ENCODE measurements at places on chromosomes 4 and X.

- no peak for DNase-seq
These were observed 237.4 kb downstream of the SPANXN1 start for GRCh38 chrX:145484740-145485139.

DNA sequence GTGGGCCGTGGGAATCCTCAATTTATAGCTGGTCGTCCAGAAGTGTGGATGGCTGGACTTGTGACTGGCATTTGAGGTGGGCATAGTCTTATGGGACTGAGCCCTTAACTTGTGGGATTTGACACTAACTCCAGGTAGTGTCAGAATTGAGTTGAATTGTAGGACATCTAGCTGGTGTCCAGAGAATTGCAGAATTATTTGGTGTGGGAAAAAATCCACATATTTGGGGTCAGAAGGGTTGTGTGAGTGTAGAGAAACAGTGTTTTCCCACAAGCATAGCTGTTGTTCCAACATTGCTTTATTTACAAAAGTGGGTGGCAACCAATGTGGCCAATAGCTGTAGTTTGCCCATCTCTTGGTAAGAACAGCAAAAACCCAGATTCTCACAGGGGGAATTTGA is 91.3 kb downstream of the MOSPD2 start:
- no peak for DNase-seq

- no peak for DNase-seq
These were observed 79.6 kb downstream of the COMMD8 start for GRCh38 chr4:47383829-47384427.

DNA sequence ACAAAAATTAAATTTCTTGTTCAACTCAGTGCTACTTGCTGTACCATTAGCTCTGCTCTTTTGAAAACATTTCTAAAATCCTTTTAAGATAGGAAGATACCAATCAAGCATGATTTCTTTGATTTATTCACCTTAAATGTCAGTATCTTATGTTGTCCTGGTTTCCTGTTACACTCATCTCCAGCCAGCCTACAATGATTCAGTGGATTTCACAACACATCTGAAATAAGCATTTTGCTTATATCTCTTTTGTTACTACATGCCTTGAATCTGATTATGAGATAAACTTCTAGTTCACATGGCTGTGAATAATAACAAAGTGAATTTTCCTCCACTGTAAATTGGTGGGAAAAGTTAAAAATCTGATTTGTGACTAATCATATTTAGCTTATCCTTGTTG is 112.5 kb upstream of the BMP3 start:
- no peak for DNase-seq

DNA sequence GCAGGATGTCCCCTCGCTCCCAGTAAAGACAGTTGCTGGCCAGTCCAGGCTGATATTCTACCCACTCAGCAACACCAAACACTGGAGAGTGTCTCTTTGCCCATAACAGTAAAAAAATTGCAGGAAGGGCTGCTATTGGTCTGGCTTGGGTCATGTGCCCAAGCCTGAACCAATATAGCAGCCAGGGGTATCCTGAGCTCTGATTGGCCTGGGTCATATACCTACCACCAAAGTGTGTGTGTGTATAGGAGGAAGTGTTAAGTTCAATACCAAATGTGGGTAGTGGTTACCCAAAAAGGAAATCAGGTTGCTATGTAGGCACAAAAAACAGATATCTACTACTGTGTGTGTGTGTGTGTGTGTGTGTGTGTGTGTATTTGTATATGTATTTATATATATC is 373.2 kb downstream of the BCOR start:
- no peak for DNase-seq

DNA sequence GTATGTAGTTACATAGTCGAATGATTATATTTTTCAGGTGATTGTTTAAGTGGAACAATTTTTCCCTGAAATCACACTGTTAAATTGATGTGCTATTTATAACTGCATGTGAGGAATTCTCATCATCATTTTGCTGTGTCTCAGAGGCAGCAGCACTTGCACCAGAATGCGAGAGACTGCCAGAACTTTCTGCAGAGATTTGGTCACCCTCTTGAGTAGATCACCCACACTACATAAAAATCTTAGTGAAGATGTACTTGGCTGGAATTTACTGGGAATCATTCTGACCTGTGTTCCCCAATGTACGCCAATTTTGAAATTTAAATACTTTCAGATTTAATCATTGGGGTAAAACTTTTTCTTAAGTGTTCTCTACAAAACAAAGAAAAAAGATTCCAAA is 5.4 kb downstream of the UGT2B4 start:
- no peak for DNase-seq

DNA sequence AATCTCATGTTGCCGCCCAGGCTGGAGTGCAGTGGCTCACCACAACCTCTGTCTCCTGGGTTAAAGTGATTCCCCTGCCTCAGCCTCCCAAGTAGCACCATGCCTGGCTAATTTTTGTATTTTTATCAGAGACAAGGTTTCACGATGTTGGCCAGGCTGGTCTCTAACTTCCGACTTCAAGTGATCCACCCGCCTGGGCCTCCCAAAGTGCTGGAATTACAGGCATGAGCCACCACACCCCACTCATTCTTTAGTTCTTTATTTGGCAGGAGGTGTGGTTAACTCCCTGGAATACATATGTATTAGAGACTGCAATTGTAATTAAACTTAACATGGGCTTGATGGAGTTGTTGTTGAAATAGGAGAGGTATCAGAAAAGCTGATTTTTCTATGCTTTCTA is 1396.9 kb upstream of the IGFBP7 start:
- no peak for DNase-seq

- no peak for DNase-seq
These were observed 159.9 kb downstream of the AASDH start for GRCh38 chr4:56227301-56227835.

- DNase-seq, result no peak
These were observed 34.5 kb upstream of the FAAH2 start for GRCh38 chrX:57251965-57252364.

DNA sequence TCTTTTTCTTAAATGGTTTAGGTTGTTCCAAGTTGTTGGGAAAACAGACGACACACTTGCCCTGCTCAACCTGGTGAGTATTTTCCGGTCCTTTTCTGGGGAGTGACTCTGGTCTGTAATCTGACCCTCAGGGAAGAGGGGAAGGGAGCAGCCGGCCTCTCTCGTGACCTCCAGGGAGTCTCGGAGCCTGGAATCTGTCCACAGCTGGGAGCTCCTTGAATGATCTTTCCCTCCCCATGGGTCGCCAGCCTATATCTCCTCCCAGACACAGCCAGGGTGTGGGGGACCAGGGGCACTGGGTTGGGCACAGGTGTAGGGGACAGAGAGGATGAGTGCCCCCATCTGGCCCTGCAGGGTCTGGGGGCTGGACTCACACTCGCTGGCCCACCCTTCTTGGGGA is 18.9 kb downstream of the TMEM175 start:
- no peak for DNase-seq

- no peak for DNase-seq
These were observed 58.1 kb downstream of the SLC10A6 start for GRCh38 chr4:86791126-86791525.

DNA sequence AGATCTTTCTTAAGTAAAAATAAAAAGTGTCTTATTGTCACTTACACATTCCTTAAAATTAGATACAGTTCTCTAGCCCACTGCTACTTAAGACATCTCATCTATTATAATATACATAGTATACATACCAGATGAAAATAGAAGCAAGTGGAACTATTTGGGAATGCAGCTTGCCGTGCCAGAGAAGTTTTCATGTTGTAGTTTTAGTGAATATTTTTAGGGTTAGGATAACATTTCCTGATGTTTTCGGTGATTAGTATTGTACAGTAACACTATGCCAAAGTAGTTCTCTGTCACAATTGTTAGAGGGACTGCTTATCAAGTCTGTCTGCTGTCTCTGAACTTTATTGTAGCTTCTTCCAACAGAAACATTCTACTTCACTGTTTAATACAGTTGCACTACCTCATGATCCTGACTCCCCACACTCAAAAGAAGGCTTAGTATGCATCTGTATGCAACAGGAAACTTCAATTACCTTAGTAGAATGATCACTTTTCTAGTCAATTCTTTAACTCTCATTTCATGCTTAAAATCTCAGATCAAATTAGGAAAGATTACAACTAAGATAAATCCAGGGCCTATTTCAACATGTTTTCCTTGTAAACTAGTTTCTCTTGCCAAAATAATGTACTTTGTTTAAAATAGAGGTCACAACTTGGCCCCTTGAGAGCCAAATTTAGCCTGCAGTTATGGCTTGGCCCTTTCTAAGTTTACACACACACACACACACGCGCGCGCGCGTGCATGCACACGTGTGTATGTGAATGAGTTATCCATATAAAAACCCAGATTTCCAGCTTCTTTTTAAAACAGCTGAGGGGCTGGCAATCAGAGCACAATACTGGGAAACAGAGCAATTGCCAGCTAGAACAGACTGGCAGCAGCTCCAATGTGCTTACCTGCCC is 42.3 kb upstream of the SRPX start:
- DNase-seq, result no peak

DNA sequence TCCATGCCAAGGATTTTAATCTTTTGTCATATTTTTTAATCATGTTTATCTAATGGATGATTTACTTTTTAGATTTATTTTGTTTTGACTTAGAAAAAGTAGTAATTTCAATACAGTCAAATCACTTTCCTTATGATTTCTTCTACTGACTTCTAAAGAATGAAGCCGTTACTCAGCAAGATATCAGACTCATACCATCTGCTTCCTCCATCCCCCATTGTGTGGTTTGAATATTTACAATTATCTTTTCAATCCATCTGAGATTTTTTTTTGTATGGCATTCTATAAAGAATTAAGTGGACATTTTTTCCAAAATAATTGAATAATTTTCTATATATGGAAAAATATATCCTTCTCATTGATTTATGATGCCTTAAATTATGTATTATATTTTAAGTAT is 565.4 kb upstream of the ATOH1 start:
- no peak for DNase-seq

DNA sequence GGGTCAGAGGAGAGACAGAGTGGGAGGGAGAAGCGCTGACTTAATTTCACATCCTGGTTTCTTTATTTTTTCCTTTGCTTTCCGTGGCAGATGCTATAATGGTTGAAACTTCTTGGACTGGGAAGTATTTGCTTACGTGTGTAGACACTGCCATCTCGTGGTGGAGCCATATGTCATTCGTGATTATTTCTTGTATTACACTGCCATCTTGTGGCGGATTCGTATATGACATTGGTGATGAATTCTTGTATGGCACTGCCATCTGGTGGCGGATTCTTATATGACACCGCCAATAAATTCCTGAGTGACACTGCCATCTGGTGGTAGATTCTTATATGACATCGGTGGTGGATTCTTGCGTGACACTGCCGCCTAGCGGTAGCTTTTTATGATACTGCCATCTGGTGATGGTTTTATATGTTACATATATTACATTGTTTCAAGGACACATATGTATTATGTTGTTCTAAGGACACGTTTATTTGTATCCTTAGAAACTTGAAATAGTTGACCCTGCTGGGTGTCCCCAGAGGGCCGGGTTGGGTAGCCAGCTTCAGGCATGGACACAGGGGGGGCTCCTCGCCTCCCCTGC is 37.3 kb upstream of the CLCN4 start:
- no peak for DNase-seq

- DNase-seq, result no peak
These were observed 5.2 kb upstream of the F11 start for GRCh38 chr4:186260504-186261448.

GRCh38 chr4:3237266-3237665 is 11.7 kb upstream of the MSANTD1 start:
- no peak for DNase-seq

DNA sequence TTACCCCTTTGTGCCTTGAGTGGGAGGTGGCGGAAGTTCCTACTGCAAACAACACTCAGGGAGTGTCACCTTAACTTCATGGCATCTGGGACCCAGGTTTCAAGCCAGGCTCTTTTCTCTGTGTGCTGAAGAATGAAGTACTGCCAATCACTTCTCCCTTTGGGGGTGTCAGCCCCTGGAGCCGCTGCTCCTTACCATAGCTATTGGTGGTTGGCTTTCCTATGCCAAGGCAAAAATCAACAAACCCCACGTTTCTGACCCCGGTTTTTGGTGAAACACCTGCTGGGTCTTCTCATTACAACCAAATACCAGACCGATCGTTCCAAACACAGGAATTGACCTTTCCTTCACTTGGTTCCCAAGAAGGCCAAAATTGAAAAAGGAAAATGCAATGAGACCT is 19.7 kb upstream of the SLC2A9 start:
- DNase-seq, result no peak
